Stimulated activated effector memory CD8-positive, alpha-beta T cell treated with anti-CD3 and anti-CD28 coated beads, Interleukin-12 subunit alpha, Interleukin-12 subunit beta, amount 100 ng/mL, for 72 hours (primary cell): ENCODE measurements at places on chromosomes 7 and 10.

GRCh38 chr10:6990891-6991290, 410.8 kb upstream of the PRKCQ start:
- no peak for DNase-seq

DNA sequence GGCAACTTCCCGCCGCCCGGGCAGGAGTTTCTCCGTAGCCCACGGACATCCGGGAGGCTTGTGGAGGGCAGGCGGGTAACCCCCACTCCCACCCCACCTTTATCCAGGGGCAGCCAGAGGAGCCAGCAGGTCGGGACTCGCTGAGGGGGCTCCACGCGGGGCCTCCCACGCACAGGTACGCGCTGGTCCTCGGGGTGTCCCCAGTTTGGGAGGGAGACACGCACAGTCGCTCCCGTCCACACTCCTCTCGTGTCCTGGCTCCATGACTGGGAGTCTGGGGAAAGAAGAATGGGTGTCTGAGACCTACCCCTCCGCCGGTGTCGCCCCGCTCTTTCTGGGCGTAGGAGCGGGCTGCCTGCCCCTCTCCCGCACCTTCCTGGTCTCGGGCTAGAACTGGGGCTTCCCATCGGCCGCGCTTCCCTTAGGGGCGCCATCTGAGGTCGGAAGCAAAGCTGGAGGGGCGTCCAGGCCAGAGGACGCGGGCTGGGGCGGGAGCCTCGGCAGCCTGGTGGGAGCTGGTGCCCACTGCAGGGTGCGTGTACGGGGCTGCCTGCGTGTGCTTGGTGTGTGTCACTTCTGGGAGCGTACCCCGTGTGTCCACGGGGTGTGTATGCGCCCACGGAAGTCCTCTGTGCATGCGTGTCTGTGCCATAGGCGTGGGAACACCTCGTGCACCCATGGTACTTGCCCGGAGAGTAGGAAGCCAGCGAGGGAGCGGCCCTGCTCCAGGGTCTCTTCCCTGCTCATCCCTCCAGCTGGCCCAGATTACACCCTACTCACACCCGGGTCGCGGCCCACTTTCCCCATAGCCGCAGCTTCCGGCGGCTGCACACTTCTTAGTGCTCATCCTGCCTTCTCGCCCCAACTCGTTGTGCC, 73.0 kb upstream of the LEP start:
- no peak for DNase-seq

DNA sequence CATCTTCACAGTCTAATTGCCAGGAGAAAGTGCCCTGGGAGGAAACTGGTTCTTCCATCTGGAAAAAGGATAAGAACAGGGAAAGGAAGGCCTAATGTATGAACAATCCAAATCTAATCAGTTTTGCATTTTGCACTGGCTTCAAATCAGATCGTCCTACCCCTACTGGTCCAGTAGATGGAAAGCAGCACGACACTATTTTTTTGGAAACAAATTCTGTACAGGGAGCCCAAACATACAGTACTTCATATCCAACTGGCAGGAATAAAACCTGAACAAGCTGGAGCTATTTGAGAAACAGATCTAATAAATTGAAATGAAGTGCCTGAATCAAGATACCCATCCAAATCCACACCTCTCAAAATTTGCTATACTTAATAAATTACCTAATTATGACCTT, 36.5 kb downstream of the ETV1 start:
- DNase-seq: no peak

DNA sequence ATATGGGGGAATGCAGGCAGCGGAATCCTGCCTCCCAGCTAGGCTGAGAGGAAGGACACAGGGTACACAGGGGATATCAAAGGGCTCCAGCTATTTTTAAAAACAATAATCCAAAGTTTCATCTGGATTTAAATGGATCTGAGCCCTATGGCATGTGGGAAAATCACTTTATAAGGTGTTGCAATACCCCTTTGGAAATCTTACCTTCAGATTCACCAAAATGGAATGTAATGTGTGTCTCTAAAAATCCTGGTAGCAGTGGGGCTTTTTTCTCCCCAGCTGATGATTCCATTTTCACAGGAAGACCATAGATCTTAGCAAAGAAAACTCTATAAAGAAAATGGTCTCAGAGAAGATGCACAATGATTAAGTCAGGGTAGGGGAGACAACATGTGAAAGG, 722.2 kb downstream of the PARD3 start:
- no peak for DNase-seq

DNA sequence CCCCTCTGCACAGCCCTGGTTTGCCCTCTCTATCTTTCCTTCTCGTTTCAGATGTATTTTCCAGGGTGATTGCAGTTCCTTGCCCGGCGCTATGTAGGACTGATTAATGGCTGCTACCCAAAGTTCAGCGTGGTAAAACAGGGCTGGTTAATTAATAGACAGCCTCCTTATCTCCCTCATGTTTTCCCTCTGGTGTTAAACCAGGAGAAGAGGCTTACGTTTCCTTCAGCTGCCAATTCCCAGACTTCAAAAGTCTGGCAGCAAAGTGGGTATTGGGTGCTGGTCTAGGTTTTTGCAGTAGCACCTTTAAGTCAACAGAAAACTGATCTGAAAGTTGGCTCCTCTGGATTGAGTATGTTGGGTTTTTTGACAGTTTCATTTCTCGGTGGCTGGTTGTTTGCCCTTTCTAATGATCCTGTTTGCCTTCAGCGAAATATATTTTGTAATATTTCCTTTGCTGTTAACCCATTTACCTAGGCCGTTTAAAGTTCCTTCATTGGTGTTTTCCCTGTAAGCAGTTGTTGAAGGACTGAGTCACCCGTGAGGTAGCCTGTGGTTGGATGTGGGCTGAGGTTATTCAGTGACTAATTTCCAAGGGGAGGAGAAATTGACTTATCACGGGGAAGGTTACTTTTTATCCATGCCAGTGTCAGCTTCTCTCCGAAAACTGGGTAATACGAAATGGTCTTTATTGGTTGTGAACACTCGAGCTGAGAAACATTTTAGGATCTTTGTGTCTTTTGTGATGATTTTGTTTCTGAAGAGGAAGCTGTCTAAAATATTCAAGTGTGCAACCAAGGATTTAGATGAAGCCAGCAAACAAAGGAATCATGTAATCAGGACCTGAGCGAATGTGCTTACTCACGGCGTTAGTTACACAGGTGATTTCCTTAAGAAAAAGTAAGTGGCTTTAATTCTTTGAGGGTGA, 257.2 kb downstream of the KIAA1217 start:
- DNase-seq: no peak

DNA sequence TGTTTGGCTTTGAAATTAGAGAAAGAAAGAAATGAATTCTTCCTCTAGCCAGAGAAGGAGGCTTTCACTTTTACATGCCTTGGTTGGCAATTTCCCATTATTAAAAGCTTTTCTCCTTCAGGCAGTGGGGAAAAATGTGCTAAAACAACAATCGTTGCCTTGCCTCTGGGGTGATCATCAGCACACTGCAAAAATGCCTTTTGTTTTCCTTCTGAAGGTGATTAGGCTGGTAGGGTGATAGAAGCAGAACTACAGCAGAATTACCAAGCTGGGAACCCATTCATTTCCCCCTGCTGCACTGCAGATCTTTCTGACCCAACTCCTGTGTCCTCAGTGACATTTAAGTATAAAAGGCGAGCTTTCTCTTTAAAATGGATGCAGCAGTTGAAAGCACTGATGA, 22.2 kb downstream of the ANK3 start:
- no peak for DNase-seq

DNA sequence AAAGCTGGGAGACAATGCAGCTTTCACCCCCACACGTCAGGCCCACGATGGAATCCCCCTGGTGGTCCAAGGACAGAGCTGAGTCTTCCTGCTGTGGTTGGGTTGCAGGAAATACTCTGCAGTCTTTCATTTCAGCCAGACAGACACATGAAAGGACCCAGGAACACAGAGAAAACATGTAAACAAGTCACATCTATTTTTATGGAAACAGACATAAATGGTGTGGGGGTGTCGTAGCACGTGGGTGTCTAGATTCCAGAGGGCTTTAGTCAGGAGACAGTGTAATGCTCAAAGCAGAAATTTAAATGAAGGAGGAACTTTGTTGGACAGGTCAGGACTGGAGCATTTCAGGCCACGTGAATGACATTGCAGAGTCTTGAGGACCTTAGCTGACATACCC, 444.6 kb downstream of the SUGCT start:
- no peak for DNase-seq

GRCh38 chr7:47932016-47932415, 16.2 kb downstream of the PKD1L1 start:
- DNase-seq: no peak

DNA sequence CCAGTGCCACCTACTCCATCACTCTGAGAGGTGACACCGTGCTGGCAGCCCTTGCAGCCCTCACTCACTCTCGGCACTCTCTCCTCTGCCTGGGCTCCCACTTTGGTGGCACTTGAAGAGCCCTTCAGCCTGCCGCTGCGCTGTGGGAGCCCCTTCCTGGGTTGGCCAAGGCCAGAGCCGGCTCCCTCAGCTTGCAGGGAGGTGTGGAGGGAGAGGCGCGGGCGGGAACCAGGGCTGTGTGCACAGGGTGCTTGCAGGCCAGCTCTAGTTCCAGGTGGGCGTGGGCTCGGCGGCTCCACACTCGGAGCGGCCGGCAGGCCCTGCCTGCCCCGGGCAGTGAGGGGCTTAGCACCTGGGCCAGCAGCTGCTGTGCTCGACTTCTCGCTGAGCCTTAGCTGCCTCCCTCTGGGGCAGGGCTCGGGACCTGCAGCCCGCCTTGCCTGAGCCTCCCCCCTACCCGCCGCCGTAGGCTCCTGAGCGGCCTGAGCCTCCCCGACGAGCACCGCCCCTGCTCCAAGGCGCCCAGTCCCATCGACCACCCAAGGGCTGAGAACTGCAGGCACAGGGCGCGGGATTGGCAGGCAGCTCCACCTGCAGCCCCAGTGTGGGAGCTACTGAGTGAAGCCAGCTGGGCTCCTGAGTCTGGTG, 48.7 kb upstream of the SLC35G1 start:
- DNase-seq: no peak

GRCh38 chr7:89001306-89001705, 205.8 kb upstream of the TEX47 start:
- no peak for DNase-seq

GRCh38 chr10:86824151-86824550, 67.7 kb downstream of the BMPR1A start:
- no peak for DNase-seq

DNA sequence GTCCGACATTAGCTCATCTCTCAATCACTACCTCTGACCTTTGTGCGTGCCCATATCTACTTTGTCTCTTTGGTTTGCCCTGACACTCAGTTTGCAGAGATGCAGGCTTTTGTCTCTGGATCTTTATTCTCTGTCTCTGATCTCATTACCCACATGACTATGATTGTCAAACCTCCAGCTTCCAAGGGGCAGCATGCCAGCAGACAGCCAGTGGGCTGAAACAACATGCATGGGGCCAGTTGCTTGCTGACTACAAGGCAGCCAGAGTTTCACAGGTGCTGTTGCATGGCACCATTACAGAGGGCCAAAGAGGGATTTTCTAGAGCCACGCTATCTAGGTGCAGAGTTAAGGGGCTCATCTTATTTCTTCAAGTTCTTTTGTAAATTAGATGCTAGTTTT, 146.2 kb downstream of the SPAG6 start:
- DNase-seq: no peak

DNA sequence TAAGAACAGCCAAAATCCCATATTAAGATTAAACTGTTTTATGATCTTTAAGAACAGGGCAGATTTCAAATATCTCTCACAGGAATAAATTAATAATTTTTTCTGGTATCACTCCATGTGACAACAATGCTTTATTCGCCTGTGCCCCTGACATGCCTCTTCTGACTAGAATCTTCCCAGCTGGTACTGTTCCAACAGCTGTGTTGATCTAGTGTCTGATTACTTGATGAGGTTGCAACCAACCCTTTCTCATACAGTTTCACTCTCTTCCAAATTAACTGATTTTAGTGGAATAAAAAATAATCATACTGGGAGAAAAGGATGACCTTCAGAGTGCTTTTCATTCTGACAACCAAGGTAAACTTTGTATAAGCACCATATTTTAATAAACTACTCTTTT, 151.9 kb downstream of the CHRM2 start:
- DNase-seq: no peak

- DNase-seq: no peak
These were observed 27.1 kb downstream of the ZNF775 start for GRCh38 chr7:150406312-150406566.

- no peak for DNase-seq
These were observed 4.4 kb downstream of the HIPK2 start for GRCh38 chr7:139773371-139773770.

- DNase-seq: no peak
These were observed 21.0 kb downstream of the CFAP58 start for GRCh38 chr10:104374591-104374990.

- no peak for DNase-seq
These were observed 179.6 kb upstream of the TCERG1L start for GRCh38 chr10:131490991-131491594.

DNA sequence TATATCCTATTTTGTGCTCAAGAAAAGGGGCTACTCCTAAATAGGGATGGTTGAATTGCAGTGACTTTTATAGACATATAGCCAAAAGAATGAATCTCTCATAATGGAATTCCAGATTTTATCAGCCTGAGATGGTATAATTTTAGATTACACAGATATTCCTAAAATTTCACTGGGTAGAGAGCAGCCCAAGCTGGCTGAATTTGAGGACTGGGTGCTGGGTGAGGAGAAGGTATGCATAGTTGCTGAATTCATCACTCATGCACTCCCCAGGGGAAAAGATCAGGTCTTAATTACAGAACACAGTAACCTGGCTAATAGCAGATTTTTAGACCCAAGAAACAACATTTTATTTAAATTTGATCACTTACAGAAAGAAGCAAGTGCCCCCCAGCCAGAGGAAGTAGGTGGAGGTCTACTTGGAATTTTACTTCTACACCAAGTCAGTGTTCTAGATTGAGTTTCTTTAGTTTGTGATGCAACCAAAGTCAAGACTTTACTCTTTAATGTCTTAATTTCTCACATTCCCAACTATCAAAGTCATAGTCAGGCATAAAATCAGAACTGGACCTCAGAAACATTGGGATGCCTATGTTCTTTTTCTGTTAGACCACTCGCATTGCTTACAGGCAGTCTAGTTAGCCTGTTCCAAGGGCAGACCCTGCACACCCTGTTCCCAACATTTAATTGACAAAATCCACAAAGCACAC, 337.4 kb upstream of the PODXL start:
- no peak for DNase-seq

GRCh38 chr7:149727899-149728476, 45.4 kb downstream of the ZNF467 start:
- no peak for DNase-seq

GRCh38 chr10:93259126-93259525, 185.4 kb downstream of the CYP26A1 start:
- DNase-seq: no peak

GRCh38 chr7:154777489-154777888, 225.4 kb downstream of the PAXIP1 start:
- DNase-seq: no peak

- no peak for DNase-seq
These were observed 15.0 kb upstream of the NPS start for GRCh38 chr10:127534074-127534473.

- no peak for DNase-seq
These were observed 129.2 kb downstream of the TNS3 start for GRCh38 chr7:47452715-47453092.

DNA sequence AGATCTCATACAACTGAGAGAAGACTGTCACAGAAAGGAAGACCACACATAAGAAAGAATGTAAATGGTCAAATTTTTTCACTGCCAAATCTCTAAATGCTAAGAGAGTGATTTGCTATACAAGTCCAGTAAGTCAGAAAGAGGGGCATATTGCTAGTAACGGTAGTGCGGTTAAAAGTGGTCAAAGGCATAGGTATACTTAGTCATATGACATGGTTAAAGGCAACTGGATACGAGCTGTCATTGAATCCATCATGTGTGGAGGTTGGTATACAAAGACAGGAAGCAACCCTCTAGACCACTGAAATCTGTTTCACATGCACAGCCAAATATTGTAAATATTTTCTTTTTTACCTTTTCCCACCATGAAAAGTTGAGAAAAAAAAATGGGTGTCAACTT, 4.8 kb downstream of the INHBA start:
- DNase-seq: no peak
